ENCODE measurements at places on chromosomes 2 and 18.
A peak's percentile ranks its signal among the peaks of the same experiment; 100 is the strongest.

- DNase-seq: no peak
Observed at GRCh38 chr2:44786045-44786816, 155.3 kb upstream of the SIX3 start.

DNA sequence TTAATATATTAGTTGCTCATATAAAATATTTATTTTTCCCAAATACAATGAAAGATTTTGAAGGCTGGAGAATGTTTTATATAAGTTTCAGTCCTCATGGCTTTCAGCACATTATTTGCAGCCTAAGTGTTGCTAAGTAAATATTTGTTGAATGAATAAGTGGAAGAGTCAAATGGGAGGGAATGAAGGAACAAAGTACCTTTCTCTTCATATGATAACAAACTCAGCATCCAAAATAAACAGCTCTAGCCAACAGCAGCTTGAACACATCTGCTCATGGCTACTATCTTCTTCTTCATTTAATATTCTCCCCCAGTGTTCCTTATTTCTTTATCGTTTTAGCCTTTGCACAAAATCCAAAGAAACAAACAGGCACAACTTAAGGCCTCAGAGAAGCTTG, 385.2 kb upstream of the PIK3C3 start:
- no peak for DNase-seq

DNA sequence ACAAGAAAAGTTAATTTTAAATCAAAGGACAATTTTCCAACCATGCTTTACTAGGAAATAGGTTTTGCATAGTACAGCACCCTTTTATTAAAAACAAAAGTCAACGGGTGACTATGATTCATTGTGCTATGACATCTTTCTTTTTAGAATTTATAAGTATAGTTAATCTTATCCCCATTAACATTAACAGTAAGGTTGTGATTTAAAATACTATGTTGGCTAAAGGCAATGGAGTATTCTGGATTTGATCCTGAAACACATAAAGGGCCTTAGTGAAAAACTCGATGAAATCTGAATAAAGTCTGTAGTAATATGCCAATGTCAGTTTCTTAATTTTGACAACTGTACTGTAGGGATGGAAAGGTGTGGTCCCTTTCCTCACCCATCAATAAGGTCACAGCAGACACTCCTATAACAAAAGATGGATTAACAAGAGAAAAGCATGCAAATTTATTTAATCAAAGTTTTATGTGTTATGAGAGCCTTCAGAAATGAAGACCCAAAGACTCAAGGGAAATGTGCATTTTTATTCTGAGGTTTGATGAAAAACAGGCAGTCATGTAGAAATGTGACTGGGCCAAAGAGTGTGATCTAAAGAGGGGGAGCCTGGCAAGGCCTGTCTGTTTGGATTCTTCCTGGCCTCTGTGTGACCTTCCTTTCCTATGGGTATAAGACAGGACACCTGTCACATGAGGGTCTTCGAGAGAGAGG, 731.4 kb downstream of the TSN start:
- DNase-seq: no peak

GRCh38 chr18:63283305-63284094, 36.1 kb downstream of the BCL2 start:
- no peak for DNase-seq

- DNase-seq: no peak
Observed at GRCh38 chr2:161161074-161161706, 962 bp downstream of the TANK start.

GRCh38 chr2:234305846-234306245, 191.0 kb downstream of the ARL4C start:
- DNase-seq: no peak

GRCh38 chr2:177568893-177569292, 176.3 kb downstream of the AGPS start:
- no peak for DNase-seq

DNA sequence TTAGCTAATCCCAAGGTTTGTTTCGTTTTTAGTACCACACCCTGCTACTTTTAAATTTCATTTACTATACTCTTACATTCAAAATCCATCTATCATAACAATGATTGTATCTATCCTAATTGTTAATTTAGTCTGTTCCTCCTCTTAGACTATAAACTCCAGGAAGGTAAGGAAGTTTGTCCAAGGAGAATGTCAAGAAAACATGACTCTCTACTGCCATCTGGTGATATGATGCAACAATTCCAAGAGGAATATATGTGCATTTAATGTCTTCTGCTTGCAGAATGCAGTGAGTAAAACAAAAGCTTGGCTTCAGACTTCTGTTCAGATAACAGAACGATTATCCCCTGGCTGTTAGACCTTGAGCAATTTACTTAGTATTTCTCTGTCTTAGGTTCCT, 1267.1 kb downstream of the LRP1B start:
- DNase-seq: peak; percentile 25

DNA sequence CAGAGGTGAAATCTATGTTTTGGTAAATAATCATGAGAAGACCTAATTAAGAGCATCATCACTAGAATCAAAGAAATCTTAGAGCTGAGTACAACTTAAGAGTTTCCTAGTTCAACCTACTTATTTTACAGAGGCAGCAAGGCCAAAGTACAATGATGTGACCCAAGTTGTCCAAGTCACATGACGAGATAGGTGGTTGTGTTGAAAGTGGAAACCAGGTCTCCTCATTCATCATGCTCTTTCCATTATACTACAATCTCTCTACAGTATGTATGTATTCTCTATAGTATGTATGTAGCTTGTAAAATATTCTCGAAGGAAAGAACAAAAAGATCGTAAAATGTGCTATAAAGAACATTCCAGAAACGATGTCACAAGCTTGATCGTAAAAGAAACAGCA, 895.0 kb upstream of the FSHR start:
- DNase-seq: no peak

DNA sequence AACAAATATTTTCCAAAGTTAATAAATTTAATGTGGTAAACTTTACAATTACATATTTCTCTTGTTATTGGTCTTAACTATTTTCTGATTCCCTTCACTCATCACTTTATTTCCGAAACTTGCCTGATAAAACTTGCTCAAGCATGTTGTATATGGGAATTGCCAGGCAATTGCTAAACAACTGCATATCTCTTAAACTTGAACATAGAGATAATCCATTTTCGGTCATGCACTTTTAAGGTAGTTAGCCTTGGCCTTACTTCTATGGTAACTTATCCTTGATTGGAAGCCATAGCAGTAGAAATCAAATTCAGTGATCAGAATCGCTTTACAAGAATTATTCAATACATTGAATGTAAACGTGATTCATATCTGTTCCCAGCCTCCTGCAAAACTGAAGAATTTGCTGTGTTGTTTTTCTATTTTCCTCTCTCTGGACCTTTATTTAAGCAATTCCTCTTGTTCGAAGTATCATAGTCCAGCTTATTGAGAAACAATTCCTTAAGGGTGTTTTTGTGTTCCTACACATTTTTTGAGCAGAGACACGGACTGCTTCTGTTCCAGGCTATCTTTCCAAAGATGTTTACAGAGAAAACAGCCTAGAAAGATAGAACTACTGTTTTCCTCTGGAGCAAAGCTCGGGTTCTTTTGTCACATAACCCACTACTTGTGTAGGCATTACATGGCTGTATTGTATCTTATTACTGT, 674.3 kb downstream of the IRS1 start:
- DNase-seq: no peak

DNA sequence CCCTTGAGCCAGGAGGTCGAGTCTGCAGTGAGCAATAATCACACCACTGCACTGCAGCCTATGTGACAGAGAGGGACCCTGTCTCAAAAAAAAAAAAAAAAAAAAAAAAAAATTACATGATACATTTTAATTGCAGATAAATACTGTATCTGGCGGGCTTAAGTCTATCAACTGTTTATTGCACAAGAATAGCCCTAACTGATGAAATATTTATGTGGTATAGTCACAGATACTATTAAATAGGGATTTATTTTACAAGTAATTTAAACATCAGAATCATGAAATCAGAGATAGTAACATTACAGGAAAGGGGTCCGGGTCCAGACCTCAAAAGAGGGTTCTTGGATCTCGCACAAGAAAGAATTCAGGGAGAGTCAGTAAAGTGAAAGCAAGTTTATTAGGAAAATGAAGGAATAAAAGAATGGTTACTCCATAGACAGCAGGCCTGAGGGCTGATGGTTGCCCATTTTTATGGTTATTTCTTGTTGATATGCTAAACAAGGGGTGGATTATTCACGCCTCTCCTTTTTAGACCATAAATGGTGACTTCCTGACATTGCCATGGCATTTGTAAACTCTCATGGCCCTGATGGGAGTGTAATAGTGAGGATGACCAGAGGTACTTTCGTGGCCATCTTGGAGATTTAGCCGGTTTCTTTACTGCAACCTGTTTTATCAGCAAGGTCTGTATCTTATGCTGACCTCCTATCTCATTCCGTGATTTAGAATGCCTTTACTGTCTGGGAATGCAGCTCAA, 166.6 kb downstream of the PMAIP1 start:
- no peak for DNase-seq

GRCh38 chr2:204021290-204022081, 84.9 kb downstream of the ICOS start:
- no peak for DNase-seq

- peak; percentile 45 for DNase-seq
Observed at GRCh38 chr18:56709463-56709862, 58.3 kb downstream of the WDR7 start.
